ENCODE measurements at places on chromosomes 12 and 14.
A peak's percentile ranks its signal among the peaks of the same experiment; 100 is the strongest.

DNA sequence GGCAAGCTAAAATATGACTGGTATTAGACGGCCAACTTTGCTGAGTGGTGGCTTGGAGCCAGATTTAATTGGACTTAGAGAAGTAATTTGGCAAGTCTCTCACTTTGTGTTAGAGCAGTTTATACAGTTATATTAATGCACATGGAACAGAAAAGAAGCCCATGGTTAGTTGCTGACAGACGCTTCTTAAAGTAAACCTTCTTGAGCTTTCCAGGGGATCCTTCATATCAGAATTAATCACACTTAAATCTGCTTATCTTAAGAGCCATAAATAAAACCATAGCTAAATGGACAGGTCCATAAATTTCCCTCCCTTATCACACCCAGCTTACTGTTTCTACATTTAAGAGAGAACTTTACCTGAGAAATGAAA, 9.6 kb downstream of the GSG1 start:
- DNase-seq, result no peak

GRCh38 chr12:7310070-7310469, 6.2 kb downstream of the ACSM4 start:
- DNase-seq, result no peak

GRCh38 chr12:55700255-55701018, 7.3 kb downstream of the ITGA7 start:
- no peak for DNase-seq

DNA sequence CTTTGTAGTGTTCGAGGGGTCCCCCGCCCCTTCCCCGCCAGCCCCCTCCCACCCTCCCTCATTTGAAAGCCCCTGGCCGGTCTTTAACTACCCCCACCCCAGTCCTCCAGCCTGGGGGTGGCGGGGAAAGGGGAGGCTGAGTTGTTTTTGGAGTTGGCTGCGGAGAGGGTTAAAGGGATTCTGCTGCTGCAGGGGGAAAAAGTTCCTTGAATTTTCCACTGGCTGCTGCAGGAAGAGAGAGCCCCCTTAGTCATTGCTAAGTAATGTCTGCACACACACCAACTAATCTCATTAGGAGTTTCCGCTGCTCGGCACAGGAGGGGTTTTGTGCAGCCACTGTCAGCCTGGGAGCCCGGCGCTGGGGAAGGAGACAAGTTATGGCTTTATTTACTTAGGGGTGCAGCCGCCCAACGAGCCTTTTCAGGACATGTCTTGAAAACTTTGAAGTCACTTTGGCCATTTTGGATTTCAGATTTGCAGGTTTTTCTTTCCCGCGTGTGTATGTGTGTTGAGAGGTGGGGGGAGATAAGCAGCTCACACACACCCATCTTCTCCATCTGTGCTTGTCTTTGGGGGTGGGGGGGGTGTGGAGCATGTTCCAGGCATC, 1.8 kb downstream of the ELK3 start:
- DNase-seq, result peak; percentile 35

DNA sequence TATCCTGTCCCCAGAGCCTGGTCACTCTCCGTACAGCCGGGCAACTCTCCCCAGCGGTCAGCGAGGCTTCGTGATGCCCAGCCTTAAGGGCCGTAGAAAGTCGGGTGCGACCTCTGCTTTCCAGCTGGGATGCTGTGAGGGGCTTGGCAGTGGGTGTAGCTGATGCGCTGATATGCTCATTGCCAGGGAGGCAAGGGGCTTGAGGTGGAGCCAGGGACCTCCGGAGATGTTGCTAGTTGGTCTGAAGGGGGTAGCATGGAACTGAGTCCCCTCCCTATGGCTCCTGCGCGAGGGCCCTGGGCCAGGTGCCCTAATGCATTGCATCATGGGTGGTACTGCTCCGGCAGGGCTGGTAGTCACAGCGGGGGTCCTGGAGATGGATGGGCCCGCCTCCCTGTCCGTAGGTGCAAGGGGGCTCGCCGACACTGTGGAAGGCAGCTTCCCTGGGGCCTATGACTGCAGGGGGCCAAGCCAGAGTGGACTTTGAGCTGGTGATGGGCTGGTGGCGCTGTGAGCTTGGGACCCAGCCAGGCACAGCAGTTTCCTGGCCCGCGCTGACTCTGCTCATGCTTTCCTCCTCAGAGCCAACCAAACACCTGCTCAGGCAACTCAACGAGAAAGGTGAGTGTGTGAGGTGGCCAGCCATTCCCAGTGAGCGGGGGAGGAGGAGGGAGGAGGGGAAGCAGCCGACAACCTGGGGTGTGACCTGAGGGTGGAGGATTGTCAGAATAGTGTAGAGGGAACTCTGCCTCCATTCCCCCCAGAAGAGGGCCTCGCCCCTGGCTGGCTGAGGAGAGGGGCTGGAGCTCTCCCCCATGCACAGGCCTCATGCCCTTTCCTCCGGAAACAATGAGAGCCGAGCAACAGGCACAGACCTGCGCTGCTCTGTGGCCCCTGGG, 32.3 kb downstream of the PLEKHG3 start:
- DNase-seq, result no peak

DNA sequence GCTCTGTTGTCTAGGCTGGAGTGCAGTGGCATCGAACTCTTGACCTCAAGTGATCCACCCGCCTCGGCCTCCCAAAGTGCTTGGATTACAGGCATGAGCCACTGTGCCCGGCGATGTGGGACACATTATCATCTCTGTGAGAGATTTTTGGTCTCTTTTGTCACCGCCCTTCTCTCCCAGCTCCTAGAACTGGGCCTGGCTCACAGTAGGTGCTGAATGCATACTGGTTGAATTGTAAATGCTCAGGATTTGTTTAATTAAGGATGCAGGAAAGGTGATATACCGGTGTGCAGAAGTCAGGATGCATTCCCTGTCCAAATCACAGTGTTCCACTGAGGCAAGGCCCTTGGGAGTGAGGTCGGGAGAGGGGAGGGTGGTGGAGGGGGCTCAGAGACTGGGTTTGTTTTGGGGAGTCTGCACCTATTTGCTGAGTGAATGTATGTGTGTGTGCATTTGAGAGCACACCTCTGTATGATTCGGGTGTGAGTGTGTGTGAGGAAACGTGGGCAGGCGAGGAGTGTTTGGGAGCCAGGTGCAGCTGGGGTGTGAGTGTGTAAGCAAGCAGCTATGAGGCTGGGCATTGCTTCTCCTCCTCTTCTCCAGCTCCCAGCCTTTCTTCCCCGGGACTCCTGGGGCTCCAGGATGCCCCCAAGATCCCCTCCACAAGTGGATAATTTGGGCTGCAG, 1.0 kb upstream of the KRT18 start:
- DNase-seq, result no peak
